ENCODE measurements at places on chromosomes 12 and 14.
A peak's percentile ranks its signal among the peaks of the same experiment; 100 is the strongest.

DNA sequence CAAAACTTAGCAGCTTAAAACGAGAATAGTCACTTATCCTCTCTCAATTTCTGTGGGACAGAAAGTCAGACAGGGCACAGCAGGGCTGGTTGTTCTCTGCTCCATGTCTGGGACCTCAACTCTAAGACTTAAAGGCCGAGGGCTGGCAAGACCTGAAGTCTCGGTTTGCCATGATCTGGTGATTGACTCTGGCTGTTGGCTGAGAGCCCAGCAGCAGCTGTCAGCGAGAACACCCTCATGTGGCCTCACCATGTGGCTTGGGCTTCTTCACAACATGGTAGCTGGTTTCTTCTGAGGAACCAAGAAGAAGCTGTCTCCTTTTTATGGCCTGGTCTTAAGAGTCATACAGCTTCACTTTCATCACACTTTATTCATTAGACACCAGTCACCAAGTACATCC lies 1.7 kb upstream of the VASH1 start:
- DNase-seq: no peak

DNA sequence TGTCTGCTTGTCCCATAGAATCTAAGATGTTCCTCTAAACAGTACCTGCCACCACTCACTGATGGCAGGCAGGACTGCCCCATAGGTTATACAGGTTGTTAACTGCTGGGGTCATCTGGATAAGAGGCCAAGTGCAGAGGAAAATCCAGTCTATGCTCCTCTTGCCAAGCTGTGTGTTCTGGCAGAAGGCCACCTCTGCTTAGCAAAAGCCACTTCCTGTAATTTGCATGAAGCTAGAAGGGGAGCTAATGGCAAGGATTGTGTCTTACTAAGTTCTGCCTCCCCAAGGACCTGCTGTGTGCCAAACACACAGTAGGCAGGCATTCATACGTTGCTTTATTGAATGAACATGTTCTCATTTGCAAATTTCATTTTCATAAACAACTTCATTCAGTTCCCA lies 445.4 kb downstream of the BCL11B start:
- no peak for DNase-seq

DNA sequence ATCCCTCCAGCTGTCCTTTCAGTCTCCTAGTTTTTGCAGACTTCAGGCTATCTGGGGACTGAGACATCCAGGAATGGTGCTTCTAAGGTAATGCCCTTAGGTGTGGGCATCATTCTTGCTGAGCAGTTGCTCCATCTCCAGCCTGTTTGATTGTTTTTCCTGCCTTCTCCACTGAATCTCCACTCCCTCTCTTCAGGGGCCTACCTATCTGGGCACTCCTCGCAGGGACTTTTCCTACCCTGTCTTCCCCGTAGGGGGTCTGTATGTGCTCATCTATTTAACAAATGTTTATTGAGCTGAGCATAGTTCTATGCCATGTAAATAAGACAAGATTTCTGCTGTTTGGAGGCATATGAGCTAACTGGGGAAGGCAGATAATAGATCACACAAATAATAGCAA lies 2.5 kb downstream of the FITM1 start:
- DNase-seq: no peak

GRCh38 chr12:7934091-7934888 lies 1.7 kb downstream of the SLC2A3 start:
- no peak for DNase-seq

- peak; percentile 90 for DNase-seq
Measured at GRCh38 chr12:108731105-108731865, at the start of gene CORO1C. TSS of gene CORO1C (minus strand) at chr12:108731518. CDS start at chr12:108701318, 30,200 bp downstream.

- DNase-seq: no peak
Measured at GRCh38 chr14:72535485-72535884, 358.4 kb downstream of the DPF3 start.

- no peak for DNase-seq
Measured at GRCh38 chr14:102686196-102686801, 91.0 kb upstream of the TRAF3 start.

- DNase-seq: no peak
Measured at GRCh38 chr12:105899589-105899988, 239.2 kb downstream of the NUAK1 start.

GRCh38 chr14:85241022-85241855 lies 288.7 kb upstream of the FLRT2 start:
- no peak for DNase-seq

GRCh38 chr12:127550271-127550670 lies 716.7 kb upstream of the TMEM132C start:
- no peak for DNase-seq

GRCh38 chr14:62952226-62952625 lies 93.0 kb downstream of the KCNH5 start:
- DNase-seq: no peak

GRCh38 chr12:40946612-40947194 lies 241.4 kb upstream of the PDZRN4 start:
- DNase-seq: no peak

GRCh38 chr14:69647213-69647612 lies 35.8 kb downstream of the SUSD6 start:
- no peak for DNase-seq

- DNase-seq: no peak
Measured at GRCh38 chr14:81311778-81312177, 88.3 kb downstream of the STON2 start.

GRCh38 chr14:95832012-95832411 lies 44.6 kb upstream of the TUNAR start:
- no peak for DNase-seq

GRCh38 chr12:19220852-19221466 lies 91.4 kb downstream of the PLEKHA5 start:
- DNase-seq: no peak
